ENCODE measurements at places on chromosomes 6 and 20. TPM values are rescaled to one million over a fixed set of nuclear protein-coding genes. Genes with fewer than 3 reads are reported as not detected.

OR2H2 gene
- total RNA-seq = not detected

GRCh38 chr6:31572041-31572911, at the start of gene LTA:
LTA (plus strand) TSS chr6:31572289; CDS start chr6:31572743, 454 bp downstream.
- DNase-seq = no peak

GRCh38 chr20:51595058-51595532, 52.6 kb upstream of the NFATC2 start:
- DNase-seq = peak; percentile 88

- no peak for DNase-seq
Observed at GRCh38 chr6:158441716-158442215, 118.1 kb upstream of the TMEM181 start.

DNA sequence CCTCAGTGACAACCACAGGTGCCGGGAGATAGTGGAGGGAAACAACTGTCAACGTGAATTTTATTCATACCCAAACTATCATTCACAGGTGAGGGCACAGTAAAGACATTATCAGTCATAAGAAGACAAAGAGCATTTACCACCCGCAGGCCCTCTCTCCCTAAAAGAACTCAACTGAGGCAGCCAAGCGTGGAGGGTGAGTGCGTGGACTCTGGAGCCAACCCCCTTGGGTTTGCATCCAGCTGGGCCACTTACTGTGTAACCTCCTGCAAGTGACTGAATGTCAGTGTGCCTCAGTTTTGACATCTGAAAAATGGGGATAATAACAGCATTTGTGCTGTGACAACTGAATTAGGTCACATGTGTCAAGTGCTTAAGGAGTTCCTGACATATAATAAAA, 70.6 kb upstream of the KCNK16 start:
- DNase-seq = no peak

PSORS1C1 gene
- total RNA-seq = not detected

DNA sequence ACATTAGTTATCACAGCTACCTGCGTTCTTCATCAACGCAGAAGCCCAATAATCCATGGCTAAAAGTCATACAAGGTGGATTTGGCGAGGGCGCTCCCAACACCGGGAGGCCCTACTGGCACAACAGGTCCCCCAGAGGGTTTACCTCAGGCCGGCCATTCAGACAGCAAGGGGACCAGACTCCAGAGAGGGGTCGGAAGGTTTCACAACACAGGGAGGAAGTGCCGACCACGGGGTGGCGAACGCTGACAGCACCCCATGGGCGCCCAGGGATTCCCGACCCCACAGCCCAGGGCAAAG, 1515.9 kb upstream of the DEFB115 start:
- no peak for DNase-seq

GRCh38 chr6:73180076-73180738, 45.1 kb downstream of the KHDC1L start:
- DNase-seq = no peak

DNA sequence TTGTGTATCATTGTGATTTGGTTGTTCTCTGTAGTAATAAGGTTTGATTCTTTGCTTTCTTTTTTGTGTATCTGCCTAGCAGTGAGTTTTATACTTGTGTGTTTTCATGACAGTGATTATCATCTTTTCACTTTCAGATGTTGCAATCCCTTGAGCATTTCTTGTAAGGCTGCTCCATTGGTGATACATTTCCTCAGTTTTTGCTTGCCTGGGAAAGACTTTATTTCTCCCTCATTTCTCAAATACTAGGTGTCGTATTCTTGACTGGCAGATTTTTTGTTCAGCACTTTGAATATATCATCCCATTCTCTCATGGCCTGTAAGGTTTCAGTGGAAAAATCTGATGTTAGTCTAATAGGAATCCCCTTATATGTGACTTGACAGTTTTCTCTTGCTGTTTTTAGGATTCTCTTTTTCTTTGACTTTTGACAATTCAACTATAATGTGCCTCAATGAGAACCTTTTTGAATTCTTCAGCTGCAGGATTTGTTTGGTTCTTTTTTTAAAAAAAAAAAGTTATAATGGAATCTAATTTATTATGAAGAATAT, 31.1 kb upstream of the NUP153 start:
- no peak for DNase-seq

GRCh38 chr20:44025756-44026155, 111.1 kb downstream of the TOX2 start:
- DNase-seq = no peak

DNA sequence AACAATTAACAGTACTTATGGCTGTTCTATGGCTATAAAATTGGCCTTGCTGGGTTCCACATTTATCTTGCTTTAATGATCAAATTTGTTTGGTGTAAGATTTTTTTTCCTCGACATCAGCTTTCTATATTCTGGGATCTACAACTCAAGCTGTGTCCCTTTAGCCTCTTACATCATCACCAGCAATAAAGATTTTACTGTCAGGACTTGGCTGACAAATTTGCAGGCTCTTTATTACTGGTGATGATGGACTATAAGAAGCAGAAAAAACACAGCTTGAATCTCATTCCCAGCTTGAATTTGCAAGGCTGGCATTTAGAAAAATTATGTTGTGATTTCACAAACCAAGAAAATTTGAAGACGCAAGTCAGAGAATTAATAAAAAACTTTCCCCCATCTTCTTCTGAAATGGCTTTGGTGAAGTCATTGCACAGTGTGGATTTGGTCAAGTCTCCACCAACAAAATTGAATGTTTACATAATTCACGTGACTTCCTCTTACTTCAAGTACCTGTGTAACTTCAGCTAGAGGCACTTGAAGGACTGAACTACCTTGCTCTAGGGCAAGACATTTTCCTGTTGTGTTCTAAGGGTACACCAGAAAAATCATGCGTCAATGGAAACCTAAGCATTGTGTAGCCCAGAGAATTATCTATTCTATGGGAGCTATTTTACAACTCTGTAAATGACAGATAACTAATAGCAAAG, 175.0 kb downstream of the CBLN4 start:
- no peak for DNase-seq

DNA sequence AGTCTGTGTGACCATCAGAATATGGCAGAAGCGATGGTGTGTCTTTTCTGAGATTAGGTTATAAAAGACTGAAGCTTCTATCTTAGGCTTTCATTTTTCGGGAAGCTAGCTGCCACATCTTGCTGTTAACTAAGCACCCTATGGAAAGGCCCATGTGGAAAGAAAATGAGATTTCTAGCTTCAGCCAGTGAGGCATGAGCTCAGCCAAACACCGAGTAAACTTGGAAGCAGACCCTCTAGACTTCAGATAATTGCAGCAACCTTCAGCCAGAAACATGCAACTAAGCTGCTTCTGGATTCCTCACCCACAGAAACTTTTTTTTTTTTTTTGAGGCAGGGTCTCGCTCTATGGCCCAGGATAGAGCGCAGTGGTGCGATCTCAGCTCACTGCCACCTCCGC, 20.6 kb downstream of the LOC128125822 start:
- DNase-seq = no peak

- no peak for DNase-seq
Observed at GRCh38 chr6:128723667-128724066, 159.3 kb upstream of the LAMA2 start.

GRCh38 chr6:143279385-143279784, 171.1 kb downstream of the ADAT2 start:
- DNase-seq = peak; percentile 25

STMN3 gene
- 3.3 TPM for total RNA-seq

- no peak for DNase-seq
Observed at GRCh38 chr6:35396991-35397390, 54.6 kb downstream of the PPARD start.

GRCh38 chr20:4883051-4883450, 118.3 kb downstream of the SLC23A2 start:
- DNase-seq = no peak

DNA sequence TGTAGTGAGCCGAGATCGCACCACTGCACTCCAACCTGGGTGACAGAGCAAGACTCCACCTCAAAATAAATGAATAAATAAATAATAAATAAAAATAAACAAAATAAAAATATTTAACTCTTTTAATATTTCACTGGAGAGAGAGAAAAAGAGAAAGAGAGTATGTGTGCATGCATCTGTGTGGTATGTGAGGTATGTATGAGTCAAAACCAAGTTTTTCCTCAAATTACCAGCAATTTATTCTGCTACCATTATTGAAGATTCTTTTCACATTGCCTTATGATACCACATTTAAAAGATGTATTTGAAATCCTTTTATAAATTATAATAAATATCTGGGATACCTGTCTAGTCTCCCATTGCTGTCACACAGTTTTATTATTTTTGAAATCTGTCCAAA, 122.1 kb downstream of the CD164 start:
- DNase-seq = no peak

GRCh38 chr20:49831022-49831769, 18.6 kb downstream of the SLC9A8 start:
- no peak for DNase-seq

Data from neural progenitor cell (in vitro differentiated cells).